ENCODE measurements at places on chromosomes 1 and 21.

DNA sequence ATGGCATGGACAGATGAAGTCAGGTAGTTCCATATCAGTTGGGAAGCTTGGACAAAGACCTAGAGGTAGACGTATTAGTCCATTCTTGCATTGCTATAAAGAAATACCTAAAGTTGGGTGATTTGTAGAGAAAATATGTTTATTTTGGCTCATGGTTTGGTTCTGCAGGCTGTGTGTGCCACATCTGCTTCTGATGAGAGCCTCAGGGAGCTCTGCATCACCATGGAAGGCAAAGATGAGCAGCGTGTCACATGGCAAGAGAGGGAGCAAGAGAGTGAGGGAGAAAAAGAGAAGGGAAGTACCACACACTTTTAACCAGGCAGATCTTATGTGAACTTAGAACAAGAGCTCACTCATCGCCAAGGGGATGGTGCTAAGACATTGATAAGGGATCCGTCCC is 9.0 kb downstream of the TSACC start:
- no peak for DNase-seq

GRCh38 chr1:244097523-244098405 is 46.7 kb downstream of the ZBTB18 start:
- DNase-seq: no peak

GRCh38 chr1:91282695-91283420 is 121.8 kb downstream of the HFM1 start:
- peak; percentile 27 for DNase-seq

GRCh38 chr1:46556822-46557221 is 5.4 kb upstream of the KNCN start:
- DNase-seq: no peak

DNA sequence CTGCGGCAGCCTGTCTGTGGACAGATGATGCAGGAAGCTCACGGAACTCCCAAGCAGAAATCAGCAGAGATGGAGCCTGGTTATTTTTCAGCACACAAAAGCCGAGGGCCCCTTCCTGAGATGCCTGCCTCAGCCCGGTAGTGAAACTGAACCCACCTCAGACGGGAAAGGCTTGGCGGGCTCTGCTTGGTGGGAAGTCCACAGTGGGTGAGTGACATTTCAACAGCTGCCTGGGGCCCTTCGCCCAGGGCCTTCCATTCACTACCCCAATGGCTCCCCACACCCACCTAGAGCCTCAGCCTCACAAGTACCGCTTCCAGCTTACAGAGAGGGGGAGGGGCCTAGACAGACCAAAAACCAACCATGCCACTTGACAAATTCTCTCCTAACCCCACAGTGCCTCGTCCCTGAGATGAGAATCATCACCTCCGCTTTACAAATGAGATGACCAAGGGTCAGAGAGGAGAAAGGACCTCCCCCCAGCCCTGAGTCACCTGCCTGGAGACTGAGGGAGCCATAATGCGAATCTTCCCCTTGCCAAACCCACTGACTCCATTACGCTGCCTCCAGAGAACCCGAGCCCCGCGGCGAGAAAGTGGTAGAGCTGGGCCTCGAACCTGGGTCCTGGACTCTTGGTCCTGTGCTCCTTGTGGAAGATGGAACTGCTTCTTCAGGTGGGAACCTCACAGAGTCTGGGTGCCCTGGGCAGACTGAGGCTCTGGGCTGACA is 3.4 kb upstream of the ECE1 start:
- DNase-seq: peak; percentile 54

DNA sequence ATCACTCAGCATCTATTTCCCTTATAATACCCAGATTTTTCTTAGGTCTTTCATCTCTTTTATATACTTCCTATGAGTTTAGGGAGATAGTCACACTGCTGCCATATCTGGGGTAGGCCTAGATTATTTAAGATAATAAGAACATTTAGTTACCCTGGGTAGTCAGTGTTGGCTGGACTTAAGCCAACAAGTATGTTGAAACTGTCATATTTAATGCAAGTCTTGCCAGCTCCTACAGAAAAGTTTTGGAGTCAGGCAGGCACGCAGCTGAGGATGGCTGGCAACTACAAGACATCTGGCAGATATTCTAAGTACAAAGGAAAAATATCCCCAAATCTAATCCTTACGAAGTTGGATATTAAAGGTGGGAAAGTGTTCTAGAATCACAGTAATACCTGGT is 19.2 kb upstream of the DEPDC1 start:
- DNase-seq: no peak

DNA sequence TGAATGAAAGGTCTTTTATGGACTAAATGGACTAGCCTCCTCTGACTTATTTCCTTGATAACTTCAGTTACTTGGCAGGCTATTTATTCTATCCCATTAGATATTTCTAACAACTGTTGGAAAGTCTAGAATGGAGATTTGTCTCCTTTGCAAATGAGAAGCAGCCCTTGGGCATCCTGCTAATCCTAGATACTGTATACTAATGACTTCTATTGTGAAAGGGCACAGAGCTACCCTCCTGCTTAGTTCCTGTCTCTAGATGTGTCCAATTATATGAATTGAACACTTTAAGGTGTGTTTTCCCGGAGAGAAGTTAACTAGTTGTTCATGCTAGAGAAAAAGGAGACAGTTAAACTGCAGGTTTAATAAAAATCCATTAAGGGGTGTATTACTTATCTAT is 10.2 kb upstream of the NCMAP start:
- no peak for DNase-seq

DNA sequence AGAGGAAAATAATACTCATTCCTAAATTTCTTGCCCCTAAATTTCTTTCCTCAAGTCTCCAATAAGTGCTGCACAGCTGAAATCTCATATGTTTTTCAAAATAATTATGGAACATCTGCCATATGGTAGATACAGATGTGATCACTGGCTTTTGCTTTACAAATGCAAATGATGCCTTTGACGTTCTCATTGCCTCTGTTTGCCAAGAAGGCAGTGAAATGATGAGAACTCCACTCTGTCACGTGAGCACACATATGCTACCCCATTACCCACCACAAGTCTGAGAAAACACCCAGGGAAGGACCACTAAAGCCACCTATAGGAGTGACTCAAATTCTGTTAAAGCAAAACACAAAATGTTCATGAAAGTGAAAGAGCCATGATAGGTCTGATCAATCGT is 43.9 kb downstream of the DSCAM start:
- no peak for DNase-seq

- no peak for DNase-seq
Observed at GRCh38 chr1:184635980-184636431, 118.7 kb downstream of the EDEM3 start.

- DNase-seq: no peak
Observed at GRCh38 chr21:45543371-45543709, 1.1 kb upstream of the SLC19A1 start.

DNA sequence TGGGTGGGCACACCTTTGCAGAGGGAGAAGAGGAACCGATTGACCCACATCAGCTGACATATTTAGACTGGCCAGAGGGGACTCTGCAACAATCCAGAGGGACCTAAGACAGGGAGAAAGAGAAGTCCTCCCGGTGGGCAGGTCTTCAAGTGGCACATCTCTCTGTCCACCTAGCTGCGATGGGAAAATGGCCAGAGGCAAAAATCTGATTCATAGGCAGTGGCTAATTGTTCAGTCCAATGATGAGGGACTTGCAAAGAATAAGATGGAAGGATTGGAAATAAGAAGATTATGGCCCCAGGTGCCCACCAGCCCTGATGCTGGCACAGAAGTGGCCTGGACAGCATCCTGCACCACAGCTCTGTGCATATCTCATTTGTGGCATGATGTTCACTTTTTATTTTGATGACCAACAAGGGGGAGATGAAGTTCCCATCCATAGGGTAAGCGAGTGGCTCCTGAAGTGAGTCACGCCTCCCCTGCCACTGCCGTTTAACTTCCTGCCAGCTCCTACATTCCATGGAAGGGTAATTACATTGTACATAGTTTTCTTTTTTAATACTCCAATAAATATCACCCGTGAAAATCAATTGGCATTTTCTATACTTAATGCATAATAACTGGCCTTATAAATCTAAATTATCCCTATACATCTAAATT is 659.6 kb downstream of the MATN1 start:
- no peak for DNase-seq

GRCh38 chr1:99969260-99969728 is 502 bp upstream of the SLC35A3 start:
- DNase-seq: peak; percentile 0

- no peak for DNase-seq
Observed at GRCh38 chr1:71804140-71804539, 478.2 kb downstream of the NEGR1 start.

GRCh38 chr1:242641461-242641860 is 117.0 kb upstream of the PLD5 start:
- DNase-seq: no peak

DNA sequence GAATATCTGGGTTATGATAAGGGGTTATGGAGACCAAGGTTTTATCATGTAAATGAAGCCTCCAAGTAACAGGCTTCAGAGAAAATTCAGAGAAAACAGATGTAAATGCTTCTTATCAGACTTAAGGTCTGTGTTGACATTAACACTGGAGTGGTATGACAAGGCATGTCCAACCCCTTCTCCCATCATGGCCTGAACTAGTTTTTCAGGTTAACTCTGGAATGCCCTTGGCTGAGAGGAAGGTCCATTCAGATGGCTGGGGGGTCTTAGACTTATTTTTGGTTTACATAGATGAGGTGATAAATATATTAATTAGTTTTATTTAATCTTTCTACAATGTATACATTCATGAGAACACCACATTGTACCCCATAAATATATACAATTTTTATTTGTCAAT is 399.6 kb downstream of the TBX15 start:
- no peak for DNase-seq

- DNase-seq: no peak
Observed at GRCh38 chr1:151705753-151706463, 10.7 kb downstream of the CELF3 start.

- DNase-seq: no peak
Observed at GRCh38 chr21:45460011-45460565, 55.1 kb downstream of the COL18A1 start.

- no peak for DNase-seq
Observed at GRCh38 chr1:173243300-173243699, 36.2 kb upstream of the TNFSF4 start.

DNA sequence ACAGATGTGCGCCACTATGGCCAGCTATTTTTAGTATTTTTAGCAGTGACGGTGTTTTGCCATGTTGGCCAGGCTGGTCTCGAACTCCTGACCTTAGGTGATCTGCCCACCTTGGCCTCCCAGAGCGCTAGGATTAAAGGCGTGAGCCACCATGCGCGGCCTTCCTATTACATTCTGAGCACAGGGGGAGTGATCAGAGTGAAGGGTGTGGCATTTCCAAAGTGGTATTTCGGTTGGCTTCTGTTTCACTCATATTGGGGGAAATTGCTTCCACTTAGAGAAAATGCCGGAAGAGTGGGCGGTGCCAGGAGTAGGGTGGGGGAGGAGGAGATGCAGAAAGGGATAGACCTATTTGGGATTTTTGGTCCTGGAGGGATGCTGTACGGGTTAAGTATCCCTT is 4.3 kb downstream of the PIK3CD start:
- no peak for DNase-seq

GRCh38 chr1:200890818-200891773 is 3.6 kb upstream of the INAVA start:
- no peak for DNase-seq

- DNase-seq: no peak
Observed at GRCh38 chr21:26850116-26850643, 5.0 kb upstream of the ADAMTS1 start.

DNA sequence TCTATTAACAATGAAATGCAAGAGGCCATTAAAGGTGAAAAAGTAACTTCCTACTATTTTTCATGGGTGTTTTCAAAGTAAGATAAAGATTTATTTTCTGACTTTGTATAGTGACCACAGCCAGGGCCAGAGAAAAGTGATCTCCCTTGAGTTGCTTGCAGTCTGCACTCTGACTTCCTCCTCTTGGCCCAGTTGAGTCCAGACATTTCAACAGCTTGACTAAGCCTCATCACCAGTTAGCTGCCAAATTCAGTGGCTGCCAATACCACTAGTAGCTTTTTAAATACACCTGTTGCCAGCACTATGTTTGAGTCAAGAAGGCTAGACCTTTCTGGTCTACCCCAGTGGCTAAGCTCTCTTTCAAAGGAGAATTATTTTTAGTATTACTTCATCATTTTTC is 3.7 kb upstream of the NEK7 start:
- DNase-seq: no peak

- no peak for DNase-seq
Observed at GRCh38 chr1:152398812-152399698, 15.0 kb downstream of the CRNN start.

- DNase-seq: no peak
Observed at GRCh38 chr1:6338695-6339094, 54.9 kb downstream of the ACOT7 start.

GRCh38 chr1:227330279-227331076 is 12.2 kb upstream of the CDC42BPA start:
- DNase-seq: no peak

DNA sequence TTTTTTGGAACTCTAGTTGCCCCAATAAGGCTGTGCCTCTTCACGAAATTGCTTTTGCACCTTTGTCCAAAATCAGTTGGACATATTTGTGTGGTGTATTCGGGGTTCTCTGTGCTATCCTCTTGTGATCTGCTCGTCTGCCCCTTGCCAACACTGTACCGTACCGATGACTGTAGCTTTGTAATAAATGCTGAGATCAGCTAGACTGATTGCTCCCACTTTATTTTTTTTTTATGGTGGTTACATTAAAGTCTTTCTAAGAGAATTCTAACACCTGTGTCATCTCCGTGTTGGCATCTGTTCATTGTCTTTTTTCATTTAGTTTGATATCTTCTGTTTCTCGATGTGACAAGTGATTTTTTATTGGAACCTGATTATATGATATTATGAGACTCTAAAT is 94.1 kb downstream of the ADARB1 start:
- no peak for DNase-seq

- DNase-seq: no peak
Observed at GRCh38 chr1:15542388-15543250, 16.0 kb downstream of the DNAJC16 start.

- DNase-seq: no peak
Observed at GRCh38 chr1:87149241-87150041, 179.2 kb upstream of the LMO4 start.

GRCh38 chr1:92872719-92873118 is 40.9 kb downstream of the RPL5 start:
- no peak for DNase-seq

GRCh38 chr1:222790115-222790514 is 24.7 kb upstream of the DISP1 start:
- no peak for DNase-seq

- no peak for DNase-seq
Observed at GRCh38 chr1:147785794-147786506, 25.5 kb upstream of the GJA5 start.
